Naive B cell (primary cell): ENCODE measurements at places on chromosomes 1 and 21.

GRCh38 chr1:40944326-40944725 lies 35.2 kb upstream of the CTPS1 start:
- no peak for DNase-seq

DNA sequence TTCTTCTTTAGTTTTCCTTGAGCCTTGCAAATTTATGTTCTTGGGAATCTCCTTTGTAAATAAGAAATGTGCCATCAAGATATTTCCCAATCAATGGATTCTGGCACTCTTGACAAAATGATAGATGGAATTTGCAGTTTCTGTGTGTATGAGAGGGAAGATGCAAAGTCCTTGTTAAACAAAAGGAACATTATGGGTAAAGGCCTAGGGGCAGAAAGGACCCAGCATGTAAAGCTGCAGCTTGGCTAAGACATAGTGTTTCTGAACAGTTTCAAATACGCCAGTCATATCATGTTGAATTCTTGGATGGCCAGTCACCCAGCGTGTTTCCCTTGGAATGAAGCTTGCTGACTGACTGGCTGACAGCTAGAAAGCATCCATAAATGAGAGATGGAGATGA lies 210.8 kb downstream of the NFIA start:
- DNase-seq = no peak

- DNase-seq = no peak
Measured at GRCh38 chr1:47682198-47682597, 244.4 kb downstream of the FOXD2 start.

DNA sequence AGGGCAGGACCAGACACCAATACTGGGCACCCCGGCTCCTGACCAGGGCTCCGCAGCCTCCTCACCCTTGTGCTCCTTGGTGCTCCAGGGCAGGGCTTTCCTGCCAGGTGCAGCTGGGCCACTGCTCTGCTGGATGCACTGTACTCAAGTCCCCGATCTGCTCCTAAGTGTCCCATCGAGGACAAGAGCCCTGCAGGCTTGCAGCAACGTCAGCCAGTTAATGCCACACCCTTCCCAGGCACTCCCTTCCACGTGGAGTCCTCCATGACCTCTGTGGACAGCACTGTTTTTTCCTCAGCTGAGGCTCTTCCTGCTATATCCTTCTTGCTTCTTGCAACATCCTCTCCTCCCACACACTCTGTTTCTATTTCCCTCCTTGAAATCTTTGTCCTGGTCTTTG lies 94.0 kb upstream of the NGF start:
- no peak for DNase-seq

GRCh38 chr21:28387220-28387619 lies 605.5 kb downstream of the LTN1 start:
- DNase-seq = no peak

DNA sequence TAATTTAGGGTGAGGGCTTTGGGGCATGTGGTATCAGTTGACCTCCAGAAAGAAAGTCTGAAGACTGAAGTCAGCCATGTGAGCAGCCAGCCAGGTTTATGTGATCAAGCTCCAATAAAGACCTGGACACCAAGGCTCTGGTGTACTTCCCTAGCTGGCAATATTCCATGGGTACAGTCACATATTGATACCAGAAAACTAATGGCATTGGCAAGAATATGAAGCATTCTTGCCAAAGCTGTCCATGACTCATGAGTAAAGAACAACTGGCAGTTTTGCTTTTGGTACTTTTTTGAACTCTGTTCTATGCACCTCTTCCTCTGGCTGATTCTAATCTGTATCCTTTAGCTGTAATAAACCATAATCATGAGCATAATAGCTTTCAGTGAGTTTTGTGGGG lies 415.3 kb upstream of the CAMK1G start:
- DNase-seq = no peak

- no peak for DNase-seq
Measured at GRCh38 chr1:217393896-217394295, 237.0 kb downstream of the GPATCH2 start.

- DNase-seq = peak; percentile 72
Measured at GRCh38 chr1:83761167-83762038, 237.5 kb downstream of the TTLL7 start.

GRCh38 chr21:26836528-26836927 lies 8.7 kb downstream of the ADAMTS1 start:
- no peak for DNase-seq

DNA sequence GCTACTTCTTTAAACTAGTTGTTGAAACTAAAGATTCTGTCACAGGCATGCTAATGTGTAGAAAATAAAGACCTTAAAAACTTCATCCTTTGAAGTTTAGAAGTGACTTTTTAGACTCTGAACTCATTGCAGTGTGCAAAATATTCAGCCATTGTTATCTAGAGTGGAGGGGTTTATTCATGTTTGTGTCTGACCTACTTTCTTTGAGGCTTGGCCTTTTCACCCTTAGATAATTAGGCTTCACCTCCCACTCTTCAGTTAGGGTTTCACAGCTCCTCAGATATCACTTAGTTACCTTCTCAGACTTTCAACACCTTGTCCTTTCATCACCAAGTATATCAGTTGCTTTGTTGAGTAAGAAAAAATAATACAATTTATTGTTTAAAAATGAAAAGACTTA lies 75.9 kb downstream of the IVNS1ABP start:
- DNase-seq = no peak

DNA sequence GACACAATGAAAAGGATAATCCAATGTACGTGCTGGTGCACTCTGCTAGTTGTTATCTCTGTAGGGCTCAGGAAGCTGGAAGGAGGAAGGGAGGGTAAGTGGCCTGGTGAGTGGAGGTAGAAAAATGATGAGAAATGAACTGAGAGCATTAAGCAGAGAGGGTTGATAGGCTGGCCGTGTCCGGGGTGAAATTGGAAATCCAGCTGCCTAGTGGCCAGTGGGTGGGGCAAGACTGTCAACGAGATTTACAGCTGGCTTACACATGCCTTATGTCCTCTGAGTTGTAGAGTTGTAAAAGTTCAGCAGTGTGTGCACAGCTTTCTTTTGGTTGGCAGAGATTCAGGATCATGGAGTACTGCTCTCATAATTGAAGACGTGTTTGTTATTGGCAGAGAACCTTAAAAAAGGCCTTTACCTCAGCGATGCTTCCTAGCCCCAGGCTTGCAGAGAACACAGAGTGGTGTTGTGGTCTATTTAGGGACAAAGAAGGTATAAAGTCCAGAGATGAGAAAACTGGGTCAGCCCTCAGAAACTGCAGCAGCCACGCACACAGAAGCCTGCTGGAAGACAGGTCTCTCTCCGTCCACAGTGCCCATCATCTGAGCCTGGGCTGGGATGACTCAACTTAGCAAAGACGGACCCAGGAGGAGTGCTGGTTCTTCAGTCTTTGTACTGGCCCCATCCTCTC lies 132.4 kb downstream of the EDEM3 start:
- DNase-seq = no peak

- DNase-seq = no peak
Measured at GRCh38 chr21:43369124-43369523, 57.8 kb downstream of the SIK1 start.

DNA sequence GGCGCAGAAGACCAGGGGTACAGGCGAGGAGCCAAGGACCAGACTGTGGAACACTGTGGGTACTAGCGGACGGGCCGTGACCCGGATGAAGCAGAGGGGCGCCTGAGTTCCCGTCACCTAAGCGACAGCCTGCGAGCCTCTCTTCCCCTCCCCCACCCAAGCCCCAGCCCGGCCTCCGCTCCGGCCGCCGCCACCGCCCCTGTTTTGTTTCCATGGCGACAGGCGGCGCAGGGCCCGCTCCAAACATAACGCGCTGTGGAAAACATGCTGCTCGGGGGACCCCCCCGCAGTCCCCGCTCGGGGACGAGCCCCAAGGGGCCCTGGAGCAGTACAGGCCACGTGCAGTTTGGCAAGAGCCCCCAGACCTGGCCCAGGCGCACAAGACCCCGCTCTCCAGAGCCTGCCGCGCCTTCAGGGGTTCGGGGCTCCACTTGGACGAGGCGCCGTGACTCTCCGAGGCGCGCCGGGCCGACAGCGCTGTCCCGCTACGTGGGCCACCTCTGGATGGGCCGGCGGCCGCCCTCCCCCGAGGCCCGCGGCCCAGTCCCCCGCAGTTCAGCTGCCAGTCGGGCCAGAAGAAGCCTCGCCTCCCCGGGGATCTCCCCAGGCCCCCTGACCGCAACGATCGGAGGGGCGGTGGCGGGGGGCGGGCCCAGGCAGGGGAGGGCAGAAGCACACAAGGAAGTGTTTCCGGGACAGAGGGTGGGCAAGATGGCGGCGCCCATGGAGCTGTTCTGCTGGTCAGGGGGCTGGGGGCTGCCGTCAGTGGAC lies at the start of gene MTX1:
Gene MTX1 (plus strand): TSS at position 155 of the 771 bp plus-strand sequence. CDS start 110 bp downstream, at position 265.
- peak; percentile 93 for DNase-seq

- DNase-seq = no peak
Measured at GRCh38 chr1:23732363-23733224, 10.7 kb upstream of the ELOA start.

DNA sequence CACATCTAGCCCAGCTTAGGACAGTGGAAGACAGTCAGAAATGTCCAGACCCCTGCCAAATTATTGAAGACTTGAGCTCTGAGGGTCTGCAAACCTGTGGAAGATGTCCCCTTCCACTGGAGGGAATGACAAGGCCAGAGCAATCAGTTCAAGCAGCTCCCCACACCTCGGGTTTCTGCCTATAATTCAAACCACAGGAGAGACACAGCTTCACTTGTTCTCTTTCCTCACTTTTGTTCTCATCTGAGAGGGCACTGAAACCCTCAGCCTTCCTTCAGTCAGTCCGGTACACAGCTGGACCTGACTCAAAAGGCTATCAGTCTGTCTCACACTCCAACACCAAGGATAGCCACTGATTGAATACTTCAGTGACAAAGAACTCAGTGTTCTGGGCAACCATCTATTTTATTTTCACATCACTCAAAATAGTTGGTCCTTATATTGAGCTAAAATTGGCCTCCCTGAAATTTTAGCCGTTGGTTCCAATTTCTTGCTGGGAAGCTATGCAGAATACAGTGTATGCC lies 70.1 kb downstream of the TENT5C start:
- no peak for DNase-seq

DNA sequence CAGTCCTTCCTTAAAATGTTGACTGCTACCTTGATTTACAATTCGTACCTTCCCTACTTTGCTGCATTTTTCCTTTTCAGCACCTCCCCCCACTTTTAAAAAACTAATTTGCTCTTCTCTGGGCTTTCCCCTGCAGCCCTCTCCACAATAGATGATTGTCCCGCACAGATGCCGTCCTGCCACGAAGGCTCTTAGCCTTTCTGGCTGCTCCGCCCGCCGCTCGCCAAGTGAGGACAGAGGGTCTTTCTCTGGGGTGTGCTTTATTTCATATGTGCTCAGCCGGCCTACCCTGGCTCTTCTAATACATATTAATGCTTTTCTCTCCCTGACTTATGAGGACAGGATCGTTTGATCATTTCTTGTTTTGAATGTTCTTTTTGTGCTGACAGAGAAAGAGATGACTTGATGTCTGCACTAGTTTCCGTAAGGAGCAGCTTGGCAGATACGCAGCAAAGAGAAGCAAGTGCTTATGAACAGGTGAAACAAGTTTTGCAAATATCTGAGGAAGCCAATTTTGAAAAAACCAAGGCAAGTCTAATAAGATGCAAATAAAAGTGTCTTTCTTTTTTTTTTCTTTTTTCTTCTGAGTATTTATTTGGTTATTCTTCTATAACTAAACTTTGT lies 60.6 kb downstream of the SDCCAG8 start:
- DNase-seq = no peak
